Panc1 (cell line): ENCODE measurements at places on chromosomes 4 and X.

DNA sequence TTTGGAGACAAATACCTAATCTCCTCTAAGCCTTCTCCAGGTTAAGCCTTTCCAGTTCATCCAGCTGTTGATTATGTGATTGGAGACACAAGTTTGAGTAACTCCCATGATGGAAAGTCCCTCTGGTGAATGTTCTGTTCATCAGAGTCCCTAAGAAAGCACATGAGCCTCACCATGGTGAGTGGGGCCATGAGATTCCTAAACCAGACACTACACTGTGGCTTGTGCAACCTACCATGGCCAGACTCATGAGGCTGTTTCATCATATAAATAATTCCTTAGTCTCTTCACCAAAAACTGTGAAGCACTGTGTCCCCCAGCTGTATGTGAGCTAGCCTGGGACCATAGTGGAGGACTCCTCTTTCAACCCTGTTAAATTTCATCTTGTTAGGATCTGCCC lies 14.4 kb downstream of the PKD2 start:
- no peak overlapping the region for H3K27ac ChIP-seq
- no peak for DNase-seq
- no peaks in the 10 kb centered on the region; the same call in 1 of the 2 replicates for H3K36me3 ChIP-seq
- no peaks in the 10 kb centered on the region for H3K27me3 ChIP-seq
- H3K4me1 ChIP-seq: peaks cover 6% of the 10 kb centered on the region

- DNase-seq: no peak
- H3K27ac ChIP-seq: peak overlapping the region; percentile 99; the same call in 1 of the 2 replicates
- no peaks in the 10 kb centered on the region; the same call in 1 of the 2 replicates for H3K36me3 ChIP-seq
Observed at GRCh38 chrX:153922932-153923857, 2.9 kb downstream of the ARHGAP4 start.

GRCh38 chr4:9947168-9948062 lies 73.9 kb downstream of the SLC2A9 start:
- H3K4me3 ChIP-seq: no peak overlapping the region
- H3K27me3 ChIP-seq: no peaks in the 10 kb centered on the region
- H3K4me1 ChIP-seq: no peaks in the 10 kb centered on the region
- H3K36me3 ChIP-seq: no peaks in the 10 kb centered on the region

DNA sequence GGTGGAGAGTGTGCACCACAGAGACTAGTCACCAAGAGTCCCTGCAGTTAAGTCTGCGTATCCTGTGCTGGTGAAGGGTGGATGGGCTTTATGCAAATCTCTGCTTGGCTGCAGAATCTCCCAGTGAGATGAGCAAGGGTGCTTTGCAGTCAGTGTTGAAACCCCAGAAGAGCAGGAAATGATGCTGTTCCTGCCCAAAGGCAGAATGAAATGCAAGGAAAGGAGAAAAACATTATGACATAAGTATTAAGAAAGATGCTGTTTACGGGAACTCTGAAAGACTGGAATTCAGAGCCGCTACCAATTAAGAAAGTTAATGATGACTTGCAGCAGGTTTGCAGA lies 25.4 kb upstream of the ACSL1 start:
- no peak for DNase-seq
- H3K4me3 ChIP-seq: no peak overlapping the region
- H3K27ac ChIP-seq: no peak overlapping the region
- H3K27me3 ChIP-seq: peaks cover 8% of the 10 kb centered on the region
- no peaks in the 10 kb centered on the region for H3K36me3 ChIP-seq
- no peaks in the 10 kb centered on the region for H3K4me1 ChIP-seq

- no peaks in the 10 kb centered on the region for H3K36me3 ChIP-seq
- no peak overlapping the region for H3K4me3 ChIP-seq
- H3K4me1 ChIP-seq: no peaks in the 10 kb centered on the region
- no peaks in the 10 kb centered on the region for H3K27me3 ChIP-seq
- H3K27ac ChIP-seq: no peak overlapping the region
Observed at GRCh38 chr4:53682196-53682595, 90.9 kb upstream of the LNX1 start.

GRCh38 chrX:42054256-42054655 lies 130.9 kb upstream of the CASK start:
- no peaks in the 10 kb centered on the region for H3K27me3 ChIP-seq
- H3K27ac ChIP-seq: no peak overlapping the region
- no peaks in the 10 kb centered on the region for H3K36me3 ChIP-seq
- no peaks in the 10 kb centered on the region for H3K4me1 ChIP-seq
- no peak for DNase-seq
- no peak overlapping the region for H3K4me3 ChIP-seq

- no peak overlapping the region for H3K4me3 ChIP-seq
- H3K4me1 ChIP-seq: no peaks in the 10 kb centered on the region
- H3K27ac ChIP-seq: no peak overlapping the region
- H3K27me3 ChIP-seq: no peaks in the 10 kb centered on the region
Observed at GRCh38 chrX:38718311-38718710, 82.9 kb upstream of the MID1IP1 start.

DNA sequence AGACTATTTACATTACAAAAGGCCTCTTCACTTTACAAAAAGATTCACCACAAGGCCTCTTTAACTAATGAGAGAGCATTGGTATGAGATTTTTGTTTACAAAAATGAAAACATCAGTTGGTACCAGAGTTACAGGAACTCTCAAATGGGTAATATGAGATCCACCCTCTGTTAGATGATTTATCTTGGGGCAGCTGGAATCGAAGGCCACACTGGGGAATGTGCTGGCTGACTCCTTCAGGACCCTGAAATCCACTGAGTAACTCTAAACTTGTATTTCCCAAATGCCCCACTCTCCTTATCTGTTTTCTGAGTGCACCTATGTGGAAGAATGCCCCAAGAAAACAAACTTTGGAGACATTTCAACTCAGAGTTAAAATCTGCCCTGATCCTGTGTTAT lies 232.9 kb upstream of the F9 start:
- H3K4me1 ChIP-seq: no peaks in the 10 kb centered on the region
- H3K36me3 ChIP-seq: no peaks in the 10 kb centered on the region

DNA sequence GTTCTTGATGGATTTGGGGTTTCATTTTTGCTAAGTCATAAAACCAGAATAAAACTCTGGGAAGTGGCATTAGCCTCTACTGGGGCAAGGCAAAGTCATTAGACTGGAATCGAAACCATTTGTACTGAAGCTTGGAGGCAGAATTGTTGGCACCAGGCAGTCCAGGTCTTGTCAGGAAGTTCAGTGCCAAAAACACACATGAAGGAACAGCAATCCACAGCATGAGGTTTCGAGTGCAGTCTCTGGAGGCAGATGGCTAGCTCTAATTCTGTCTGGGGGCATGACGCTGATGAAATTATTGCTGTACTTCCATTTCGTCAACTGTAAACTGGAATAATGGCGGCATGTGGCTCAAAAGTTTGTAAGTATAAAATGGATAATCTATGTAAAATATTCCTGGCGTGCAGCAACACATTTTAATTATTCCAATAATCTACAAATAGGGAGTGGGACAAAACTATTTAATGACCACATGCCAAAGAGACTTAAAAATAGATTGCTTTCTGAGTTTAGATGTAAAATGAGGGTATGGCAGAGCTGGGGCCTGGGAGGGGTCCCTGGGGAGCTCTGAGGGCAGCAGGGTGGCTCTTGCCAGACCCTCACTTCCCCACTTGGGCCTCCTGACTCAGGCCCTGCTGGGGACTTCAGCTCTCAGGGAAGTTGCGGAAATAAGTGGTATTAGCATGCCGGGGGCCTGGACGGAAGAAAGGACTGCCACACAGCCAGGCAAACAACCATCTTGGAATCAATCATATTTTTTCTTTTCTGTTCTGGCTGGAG lies 18.8 kb upstream of the CENPU start:
- H3K27ac ChIP-seq: no peak overlapping the region
- H3K27me3 ChIP-seq: no peaks in the 10 kb centered on the region
- H3K36me3 ChIP-seq: no peaks in the 10 kb centered on the region
- H3K4me1 ChIP-seq: no peaks in the 10 kb centered on the region
- DNase-seq: no peak
